ENCODE measurements at places on chromosomes 11 and 22.

DNA sequence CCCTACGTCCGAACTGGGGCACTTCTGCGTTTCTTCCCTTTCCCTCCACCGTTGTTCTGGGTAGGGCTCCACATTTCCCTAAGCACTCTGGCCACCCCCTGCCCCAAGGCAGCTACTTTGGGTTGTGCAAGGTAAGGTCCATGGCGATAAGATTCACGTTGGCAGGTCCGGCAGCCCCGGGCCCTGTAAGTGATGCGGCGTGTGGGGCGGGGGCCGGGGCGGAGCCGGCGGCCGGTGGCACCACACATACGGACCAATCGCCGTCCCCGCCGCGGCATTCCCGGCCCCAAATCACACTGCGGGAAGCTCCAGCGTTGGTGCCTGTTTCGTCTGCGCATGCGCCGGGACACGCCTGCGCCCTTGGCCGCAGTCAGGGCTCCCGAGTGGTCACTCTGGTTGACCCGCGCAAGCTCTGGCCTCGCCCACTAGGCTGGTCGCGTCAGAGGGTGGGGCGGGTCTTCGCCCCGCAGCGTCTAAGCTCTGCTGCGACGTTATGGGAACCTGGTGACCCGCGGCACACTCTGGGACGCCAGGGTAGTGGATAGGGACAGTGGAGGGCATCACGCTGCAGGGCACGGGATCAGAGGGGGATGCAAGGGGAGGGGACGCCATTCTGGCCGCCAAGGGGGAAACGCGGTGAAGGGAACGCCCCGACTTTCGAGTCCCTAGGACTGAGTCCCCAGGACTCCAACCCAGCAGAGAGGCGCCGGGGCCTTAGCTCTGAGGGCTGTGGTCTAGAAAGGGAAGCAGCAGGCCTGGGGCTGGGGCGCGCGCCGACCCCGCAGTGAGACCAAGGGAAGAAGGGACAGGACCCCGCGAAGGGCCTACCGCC, 1.6 kb downstream of the FADS1 start:
- DNase-seq = peak; percentile 97

- no peak for DNase-seq
Observed at GRCh38 chr11:32081901-32082300, 9.0 kb upstream of the RCN1 start.

- peak; percentile 42 for DNase-seq
Observed at GRCh38 chr11:46456269-46457001, 64.9 kb upstream of the CHRM4 start.

GRCh38 chr11:120712014-120712413, 200.5 kb downstream of the GRIK4 start:
- DNase-seq = no peak

DNA sequence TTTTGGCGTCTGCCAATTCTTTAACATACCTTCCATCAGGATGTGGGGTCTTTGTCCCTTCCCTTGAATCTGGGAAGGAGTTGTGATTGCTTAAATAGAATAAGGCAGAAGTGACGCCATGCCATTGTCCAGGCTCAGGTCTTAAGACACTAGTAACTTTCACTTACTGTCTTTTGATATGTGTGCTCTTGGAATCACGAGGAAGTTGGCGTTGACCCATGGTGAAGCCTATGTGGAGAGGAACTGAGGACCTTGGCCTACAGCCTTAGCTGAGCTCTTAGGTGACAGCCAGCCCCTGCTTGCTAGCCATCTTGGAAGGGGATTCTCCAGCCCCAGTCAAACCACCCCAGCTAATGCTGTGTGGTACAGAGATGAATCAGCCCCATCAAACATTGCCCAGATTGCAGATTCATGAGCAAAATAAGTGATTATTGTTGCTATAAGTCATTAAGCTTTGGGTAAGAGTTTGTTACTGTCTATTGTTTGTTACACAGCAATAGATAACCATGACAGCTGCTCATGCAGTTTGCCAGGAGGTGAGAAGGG, 17.6 kb upstream of the CLPB start:
- DNase-seq = no peak

DNA sequence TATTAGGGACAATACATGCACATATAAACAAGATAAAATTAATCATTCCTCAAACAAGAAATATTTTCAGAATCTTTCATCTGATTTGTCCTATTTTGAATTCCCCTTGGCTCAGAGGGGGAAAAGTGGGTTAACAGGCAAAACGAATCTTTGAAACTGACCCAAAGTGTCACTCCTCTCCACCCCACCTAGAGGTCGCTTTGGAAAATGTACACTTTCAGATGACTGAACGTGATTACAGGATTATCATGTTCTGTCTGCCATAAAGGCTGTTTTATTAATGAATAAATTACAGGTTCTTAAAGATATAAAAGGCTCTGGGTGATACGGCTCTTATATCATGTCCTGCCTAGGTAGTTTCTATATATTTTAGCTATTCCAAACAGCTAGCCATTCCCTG, 1735.0 kb downstream of the LRRC4C start:
- DNase-seq = no peak

DNA sequence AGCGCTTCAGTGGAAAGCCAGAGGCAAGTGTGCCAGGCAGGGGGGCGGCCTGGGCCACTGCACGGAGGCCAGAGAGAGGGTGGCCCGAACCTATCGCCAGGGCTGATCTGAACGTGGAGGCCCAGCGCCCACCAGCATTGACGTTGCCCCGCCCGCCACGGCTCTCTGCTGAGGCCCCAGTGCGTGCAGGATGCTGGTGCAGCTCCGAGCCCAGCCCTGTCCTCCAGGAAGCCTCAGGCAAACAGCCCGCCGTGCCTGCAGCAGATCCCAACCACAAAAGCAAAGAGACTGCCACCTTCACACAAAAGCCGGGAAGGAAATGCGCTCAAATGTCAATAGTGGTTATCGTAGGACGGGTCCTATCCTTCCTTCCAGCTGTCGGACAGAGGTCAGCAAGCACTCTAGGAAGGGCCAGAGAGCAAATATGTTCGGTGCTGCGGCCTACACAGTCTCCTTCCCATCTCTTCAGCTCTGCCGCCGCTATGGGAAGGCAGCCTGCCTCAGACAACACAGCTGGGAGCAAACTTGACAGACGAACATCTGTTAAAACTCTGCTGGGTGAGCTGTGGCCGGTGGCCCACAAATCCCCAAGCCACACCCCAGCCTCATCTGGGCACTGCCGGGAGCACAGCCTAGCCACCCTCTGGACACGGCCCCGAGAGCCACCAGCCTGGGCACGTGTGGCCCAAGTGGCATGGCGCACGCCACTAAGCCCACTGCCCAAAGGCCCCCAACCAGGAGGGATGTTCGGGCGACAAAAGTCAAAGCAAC, 146.2 kb downstream of the CRYBB2 start:
- DNase-seq = no peak

- no peak for DNase-seq
Observed at GRCh38 chr11:37774441-37774840, 1176.4 kb upstream of the RAG2 start.

- DNase-seq = peak; percentile 18
Observed at GRCh38 chr11:128956401-128957201, 13.9 kb upstream of the TP53AIP1 start.

GRCh38 chr11:41281131-41281742, 178.2 kb downstream of the LRRC4C start:
- no peak for DNase-seq

GRCh38 chr11:120629407-120630080, 118.0 kb downstream of the GRIK4 start:
- no peak for DNase-seq

DNA sequence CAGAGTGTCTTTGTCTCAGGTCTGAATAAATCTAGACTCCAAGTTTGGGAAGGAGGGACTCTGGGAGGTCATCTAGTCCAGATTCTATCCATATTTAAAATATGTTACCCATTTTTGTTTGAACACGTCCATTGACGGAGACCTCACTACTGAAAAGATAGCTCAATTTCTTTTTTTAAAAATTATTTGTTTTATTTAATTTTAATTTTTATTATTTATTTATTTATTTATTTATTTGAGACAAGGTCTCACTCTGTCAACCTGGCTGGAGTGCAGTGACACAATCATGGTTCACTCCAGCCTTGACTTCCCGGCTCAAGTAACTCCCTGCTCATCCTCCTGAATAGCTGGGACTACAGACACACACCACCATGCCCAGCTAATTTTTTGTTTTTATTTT, 89.5 kb upstream of the SNX19 start:
- DNase-seq = no peak

- DNase-seq = no peak
Observed at GRCh38 chr11:46429717-46430116, 38.1 kb upstream of the CHRM4 start.

DNA sequence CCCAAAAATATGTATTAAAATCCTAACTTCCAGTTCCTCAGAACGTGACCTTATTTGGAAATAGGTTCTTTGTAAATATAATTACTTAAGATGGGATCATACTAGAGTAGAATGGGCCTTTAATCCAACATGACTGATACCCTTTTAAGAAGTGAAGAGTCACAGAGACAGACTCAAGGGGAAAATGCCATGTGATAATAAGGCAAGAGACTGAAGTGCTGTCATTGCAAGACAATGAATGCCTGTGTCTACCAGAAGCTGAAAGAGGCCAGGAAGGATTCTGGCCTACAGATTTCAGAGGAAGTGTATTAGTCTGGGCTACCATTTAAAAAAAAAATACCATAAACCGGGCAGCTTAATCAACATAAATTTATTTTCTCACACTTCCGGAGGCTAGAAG, 85.9 kb upstream of the LRRC55 start:
- no peak for DNase-seq

DNA sequence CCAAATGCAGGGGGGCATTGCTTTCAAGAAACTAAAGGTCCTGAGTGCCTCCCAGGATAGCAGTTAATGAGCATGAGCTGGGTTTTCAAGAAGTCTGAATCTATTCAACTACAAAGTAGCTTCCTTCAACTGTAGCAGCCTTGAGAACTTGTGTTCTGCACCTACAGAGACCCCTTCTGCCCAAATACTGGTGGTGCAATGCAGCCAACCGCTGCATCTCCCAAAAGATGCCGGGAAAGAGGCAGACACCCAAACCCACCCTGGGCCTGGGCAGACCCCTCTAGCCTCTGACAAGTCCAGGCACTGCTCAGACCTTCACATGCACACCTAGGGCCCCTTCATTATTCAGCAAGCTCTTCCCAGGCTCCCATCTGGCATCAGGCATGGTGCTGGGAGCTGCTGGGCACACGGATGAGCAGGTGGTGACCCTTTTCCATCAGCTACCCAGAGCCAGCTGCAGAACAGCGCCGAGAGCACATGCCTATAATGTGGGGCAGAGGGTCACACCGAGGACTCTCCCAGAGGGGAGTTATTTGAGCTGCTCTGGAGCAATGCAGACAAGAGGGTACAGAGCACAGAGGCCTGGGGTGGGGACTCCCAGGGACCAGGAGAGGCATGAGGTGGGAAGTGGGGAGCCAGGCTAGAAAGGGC, 44.9 kb upstream of the ETS1 start:
- no peak for DNase-seq

DNA sequence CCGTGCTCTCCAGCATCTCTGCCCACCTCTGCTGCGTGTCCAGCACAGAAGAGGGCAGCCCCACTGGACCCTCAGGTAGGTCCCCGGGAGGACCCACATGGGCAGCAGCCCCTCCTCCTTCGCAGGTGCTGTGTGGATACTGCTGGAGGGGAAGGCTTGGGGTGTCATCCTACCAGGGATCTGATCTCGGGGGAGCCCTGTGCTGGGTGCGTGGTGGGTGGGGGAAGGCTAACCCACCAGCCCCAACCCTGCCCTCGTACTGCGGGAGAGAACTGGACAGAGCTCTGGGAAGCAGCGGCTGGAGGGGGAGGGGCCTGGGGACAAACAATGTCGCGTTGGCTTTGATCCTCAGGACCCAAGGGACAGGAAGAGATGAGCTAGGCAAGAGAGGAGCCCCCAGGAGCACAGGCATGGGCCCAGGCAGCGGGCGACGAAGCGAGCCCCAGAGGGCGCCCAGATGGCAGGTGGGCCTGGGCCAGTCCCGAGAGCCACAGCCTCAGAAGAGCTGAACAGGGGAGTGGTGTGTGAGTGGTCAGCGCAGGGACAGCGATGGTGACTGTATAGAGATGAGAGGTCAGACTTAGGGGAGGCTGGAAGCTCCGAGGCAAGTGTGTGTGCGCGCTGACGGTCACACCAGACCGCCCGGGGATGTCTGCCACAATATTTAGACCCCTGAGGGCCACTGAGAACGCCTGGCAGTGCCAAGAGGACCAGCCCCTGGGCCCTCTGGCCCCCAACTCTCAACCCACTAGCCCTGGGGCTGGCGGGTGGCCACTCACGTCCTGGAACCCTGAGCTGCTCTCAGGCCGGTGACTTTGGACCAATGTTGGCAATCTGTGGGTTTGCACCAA, 1.4 kb upstream of the PIM3 start:
- DNase-seq = no peak

DNA sequence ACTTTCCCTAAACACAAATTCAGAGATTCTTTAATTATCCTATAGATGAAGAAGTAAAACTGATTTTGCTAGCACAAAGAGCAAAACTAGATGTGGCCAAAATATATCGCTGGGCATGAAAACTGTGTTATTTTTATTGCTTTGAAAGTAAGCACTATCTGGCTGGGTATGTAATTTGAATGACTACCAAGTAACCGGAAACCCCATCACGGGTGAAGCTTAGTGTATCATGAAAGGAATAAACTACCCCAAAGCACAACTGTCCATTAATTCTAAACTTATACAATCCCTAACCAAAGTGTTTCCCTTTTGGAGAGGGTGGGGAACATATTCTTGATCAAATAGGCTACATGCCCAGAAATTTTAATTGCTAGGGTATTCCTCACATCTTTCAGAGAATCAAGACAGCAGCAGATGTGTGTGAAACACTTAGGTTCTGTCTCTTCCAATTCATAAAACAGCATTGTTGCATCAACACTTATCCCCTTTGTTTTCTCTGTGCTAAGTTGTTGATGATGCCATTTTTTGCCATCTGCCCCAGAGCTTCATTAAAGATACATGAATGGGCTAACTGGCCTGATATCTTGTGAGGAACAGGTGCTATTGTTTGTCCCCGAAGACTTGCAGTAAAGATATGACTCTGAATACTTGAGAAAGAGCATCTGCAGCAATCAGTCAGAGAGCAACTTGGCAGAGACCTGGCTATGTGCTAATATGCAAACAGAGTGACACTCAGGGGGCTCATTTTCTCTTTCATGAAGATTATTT, 238.2 kb downstream of the SOX6 start:
- DNase-seq = no peak

- no peak for DNase-seq
Observed at GRCh38 chr11:396948-397548, 3.0 kb downstream of the PKP3 start.

DNA sequence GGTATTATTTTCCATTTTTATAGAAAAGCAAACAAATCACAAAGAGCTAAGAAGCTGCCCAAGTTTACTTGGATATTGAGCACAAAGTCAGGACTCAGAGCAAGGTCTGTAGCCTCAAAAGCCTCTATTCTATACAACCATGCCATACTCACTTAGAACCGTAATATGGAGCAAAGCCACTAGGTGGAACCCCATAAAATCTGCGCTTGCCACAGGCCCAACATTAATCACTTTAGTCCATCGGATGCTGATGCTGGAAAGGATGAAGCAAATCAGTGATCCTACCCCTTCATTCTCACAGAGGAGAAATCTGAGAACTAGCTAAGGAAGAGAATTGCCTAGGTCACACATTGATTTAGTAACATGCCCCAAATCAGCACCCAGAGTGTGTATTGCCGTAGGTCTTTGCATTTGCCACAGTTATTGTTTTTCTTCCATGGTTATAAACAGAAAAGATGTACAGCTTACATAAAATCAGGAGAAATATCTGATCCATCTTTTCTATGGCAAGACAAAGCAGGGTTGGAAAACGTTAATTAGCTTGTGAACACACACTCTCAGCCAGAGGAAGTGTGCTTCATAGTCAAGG, 56.7 kb upstream of the RAB38 start:
- no peak for DNase-seq
